NCI-H2029 treated with DMSO at 0.1 percent for 48 hours (cell line): ENCODE measurements at places on chromosomes 2 and 18.

DNA sequence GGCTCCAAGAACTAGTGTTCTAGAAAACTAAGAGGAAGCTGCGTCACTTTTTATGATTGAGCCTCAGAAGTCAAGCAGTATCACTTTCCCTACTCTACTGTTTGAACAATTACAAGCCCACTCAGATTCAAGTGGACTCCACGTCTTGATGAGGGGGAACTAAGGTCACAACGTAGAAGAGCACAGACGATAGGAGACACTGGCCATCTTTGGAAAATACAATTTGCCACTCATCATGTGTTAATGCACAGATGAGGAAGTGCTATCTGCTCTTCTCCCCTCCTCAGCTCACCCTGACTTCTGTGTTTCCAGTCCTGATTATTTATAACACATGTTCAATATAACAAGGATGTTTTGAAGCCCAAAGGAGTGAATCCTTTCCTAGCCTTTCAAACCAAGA, 76.1 kb upstream of the CYP1B1 start:
- no peak for DNase-seq

- no peak for DNase-seq
Measured at GRCh38 chr2:42769583-42770287, 5.8 kb upstream of the OXER1 start.

GRCh38 chr2:54262015-54262765, 6.2 kb upstream of the TSPYL6 start:
- no peak for DNase-seq

DNA sequence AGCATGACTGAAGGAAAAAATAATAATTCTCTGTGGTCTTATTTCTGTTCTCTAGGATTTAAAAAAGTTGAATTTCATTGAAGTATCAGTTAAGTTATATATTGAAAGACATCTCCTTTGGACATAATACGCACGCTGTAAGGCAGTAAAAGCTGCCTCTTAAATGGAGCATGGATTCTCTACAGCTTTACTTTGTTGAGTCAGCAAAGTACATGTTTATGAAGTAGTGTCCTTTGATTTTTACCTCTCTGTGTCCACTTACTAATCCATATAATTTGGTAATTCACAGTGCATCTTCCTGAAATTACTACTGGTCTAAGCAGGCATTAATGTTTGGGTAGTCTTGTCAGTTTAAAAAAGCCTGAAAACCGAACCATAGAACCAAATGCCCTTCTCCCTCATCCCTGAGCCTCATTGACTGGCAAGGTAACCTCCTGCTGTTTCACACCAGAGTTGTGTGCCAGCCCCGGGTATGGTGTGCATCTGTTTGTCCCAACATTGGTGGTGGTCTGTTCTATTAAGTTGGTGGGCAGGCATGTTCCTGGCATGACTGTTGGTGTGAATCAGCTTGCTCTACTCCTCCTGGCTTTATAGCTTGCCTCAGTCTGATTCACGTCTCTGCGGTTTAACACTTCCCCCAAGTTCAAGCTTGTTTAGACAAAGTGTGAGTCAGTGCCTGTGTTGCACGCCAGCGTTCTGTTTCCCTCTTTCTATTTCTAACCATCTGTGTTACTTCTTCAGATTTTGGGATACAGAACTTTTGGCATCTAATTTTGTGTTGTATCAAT, 71.0 kb upstream of the ITM2C start:
- DNase-seq, result no peak

- no peak for DNase-seq
Measured at GRCh38 chr2:241372361-241372992, 16.4 kb downstream of the FARP2 start.

GRCh38 chr18:38900031-38900430, 1334.4 kb upstream of the CELF4 start:
- no peak for DNase-seq

DNA sequence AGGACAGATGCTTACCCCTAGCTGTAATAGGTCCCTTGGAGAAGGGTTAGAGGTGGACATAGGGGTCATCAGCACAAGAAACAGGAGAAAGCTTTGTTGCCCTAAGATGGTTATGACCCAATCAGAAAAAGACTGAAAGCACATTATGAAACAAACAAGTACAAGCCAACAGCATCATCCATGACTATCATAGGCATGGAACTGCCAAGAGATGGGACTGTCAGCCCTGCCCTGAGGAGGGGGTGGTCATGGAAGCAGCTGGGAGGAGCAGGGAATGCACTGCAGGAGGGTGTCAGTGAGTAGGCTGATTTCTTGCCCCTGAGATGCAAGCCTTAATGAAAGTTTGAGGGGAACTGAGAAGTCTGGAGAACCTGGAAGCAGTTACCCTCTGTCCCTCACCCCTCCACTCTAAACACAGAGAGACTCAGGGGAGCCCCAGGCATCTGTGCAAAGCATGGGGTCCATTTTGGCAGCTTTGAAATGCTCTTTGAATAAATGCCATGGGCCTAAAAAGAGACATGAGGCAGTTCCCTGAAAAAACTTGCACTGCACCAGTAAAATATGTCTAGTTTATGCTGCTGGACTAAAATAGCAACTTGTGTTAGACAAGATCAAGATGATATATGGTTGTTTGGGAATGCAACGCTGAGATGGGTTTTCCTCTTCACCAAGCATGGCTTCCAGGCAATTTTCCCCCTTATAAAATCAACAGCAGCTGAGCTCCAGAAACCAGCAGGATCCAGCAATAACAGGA, 122.7 kb upstream of the ZFP36L2 start:
- DNase-seq, result no peak

- no peak for DNase-seq
Measured at GRCh38 chr2:135011633-135012032, 35.6 kb downstream of the MAP3K19 start.

DNA sequence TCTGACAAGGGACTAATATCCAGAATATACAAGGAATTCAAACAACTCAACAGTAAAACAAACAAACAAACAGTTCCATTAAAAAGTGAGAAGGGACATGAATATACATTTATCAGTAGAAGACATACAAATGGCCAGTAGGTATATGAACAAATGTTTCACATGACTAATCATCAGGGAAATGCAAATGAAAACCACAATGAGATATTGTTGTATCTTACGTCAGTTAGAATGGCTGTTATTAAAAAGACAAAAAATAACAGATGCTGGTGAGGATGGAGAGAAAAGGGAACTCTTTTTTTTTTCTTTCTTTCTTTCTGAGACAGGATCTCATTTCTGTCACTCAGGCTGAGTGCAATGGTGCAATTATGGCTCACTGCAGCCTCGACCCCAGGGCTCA, 175.5 kb downstream of the CAMKMT start:
- DNase-seq, result no peak

DNA sequence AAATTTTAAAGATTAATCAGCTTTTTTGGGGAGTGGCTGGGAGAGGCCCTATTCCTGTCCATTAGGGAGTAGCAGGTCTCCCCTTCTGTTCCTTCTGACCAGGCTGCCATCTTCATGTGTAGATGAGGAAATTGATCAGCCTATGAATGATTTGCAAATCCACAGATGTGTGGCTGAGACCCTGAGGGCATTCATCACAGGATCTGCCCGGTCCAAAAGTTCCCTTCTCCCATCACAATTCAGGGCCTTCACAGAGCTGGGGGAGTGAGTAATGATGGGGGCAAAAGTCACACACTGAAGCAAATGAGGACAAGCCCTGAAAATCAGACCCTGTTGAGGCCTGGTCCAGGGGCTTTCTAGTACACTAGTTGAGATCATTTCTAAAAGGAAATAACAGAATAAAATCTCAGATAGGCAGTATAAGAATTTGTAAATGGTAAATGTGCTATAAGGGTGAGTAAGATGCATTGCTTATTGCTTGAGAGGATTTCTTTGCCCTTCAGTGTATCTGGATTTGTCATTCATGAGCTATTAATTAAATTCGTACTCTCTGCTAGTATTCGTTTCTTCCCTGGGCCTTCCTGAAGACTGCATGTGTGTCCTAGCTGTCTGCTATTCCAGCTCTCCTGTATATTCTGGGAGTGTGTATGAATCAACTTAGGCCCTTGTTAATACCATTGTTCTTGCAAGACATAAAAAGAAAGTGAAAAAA, 53.2 kb downstream of the SETBP1 start:
- no peak for DNase-seq

DNA sequence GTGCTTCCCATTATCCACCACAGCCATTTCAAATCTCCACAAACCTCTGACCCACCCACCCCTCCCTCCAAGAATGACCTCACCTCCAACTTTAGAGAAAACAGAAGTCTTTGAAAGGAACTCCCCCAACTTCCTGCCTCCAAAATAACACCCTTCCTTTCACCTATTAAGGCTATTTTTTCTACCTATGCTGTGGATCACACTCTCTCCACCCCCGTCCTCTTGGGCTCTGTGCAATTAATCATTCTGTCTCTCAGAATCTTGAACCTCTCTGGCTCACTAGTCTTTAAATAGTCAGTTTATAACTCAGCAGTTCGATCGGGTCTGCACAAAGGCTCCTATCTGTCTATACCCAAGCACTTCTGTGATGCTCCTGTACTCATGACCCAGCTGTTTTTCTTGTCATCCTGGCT, 37.3 kb upstream of the XPO1 start:
- DNase-seq, result no peak

- no peak for DNase-seq
Measured at GRCh38 chr2:20019747-20020146, 7.3 kb upstream of the MATN3 start.

DNA sequence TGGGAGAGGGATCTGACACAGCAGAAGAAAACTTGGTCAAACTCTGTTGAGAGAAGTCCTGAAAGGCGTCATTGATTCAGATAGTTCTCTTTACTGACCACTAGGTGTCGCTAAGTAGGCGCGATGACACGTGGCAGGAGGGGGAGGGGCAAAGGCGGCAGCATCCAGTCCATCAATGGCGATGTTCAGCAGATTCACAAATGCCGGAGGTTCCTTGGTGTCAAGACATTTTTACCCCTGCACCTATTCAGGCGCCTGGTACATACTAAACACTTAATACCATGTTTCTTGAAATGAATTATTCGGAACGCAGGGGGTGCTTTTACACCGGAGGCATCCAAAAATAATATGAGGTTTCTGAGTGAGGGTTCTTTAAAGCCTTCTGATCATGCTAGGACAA, 3.0 kb upstream of the PLEK start:
- peak; percentile 63 for DNase-seq

DNA sequence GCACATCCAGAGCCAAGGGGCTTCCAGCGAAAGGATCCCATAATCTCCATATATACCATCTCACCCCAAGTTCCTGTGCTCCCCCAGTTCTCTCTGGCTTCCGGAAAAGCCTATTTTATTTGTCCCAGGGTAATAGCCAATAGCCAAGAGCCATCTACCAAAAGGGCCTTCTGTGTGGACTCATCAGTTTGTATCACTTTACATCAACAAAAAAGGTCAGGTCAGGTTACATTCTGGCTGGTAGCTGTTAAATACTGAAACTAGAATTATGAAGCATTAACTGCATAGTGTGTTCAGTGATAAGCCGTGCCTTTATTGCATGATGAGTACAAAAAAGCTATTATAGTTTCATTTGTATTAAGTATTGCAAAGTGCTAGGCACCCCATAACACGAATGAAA, 223.7 kb downstream of the IRS1 start:
- peak; percentile 5 for DNase-seq

GRCh38 chr2:63514781-63515180, 73.5 kb downstream of the WDPCP start:
- no peak for DNase-seq

- DNase-seq, result no peak
Measured at GRCh38 chr2:235462415-235462790, 31.4 kb upstream of the AGAP1 start.

DNA sequence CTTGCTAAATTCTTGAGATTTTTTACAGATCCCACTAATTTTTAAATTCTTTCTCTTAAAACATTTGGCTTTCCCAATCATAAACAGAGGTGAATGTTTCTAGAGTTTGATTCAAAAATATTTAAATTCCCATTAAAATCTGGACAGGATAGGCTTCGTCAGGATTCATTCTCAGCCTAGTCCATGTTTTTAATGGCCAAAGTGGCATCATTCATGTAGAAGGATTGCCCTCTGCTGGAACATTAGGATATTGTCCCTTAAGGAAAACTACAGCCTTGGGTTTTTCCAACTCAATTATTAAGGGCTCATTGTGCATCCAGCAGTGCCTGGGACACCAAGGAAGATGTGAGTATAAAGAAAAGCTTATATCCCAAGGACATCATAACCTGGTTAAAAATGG, 71.7 kb downstream of the TPGS2 start:
- DNase-seq, result peak; percentile 28

GRCh38 chr2:235347691-235348090, 146.2 kb upstream of the AGAP1 start:
- no peak for DNase-seq

DNA sequence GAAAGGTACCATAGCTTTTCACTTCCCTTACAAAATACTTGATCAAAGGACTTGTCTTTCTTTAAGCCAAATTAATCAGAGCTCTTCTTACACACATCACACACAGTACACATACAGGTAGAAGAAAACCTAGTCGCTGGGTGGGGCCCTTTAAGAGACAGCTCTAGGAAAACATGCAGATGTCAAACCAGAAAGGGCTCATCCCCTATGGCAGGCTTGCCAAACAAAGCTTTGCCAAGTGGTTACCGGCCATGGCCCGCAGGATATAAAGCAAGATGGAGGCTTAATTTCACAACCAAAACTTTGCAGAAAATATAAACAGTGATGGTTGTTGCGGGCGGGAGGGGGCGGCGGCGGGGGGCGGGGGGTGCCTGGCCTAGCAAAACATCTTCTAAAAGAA, 2156.0 kb upstream of the PIK3C3 start:
- DNase-seq, result peak; percentile 82

- DNase-seq, result no peak
Measured at GRCh38 chr2:151761687-151762086, 27.4 kb upstream of the NEB start.

GRCh38 chr18:10454681-10455557, 484 bp downstream of the APCDD1 start:
- DNase-seq, result no peak

- no peak for DNase-seq
Measured at GRCh38 chr2:238250896-238251295, 11.1 kb upstream of the HES6 start.
